GM10248 (cell line): ENCODE measurements at places on chromosomes 3 and 15.
A peak's percentile ranks its signal among the peaks of the same experiment; 100 is the strongest.

DNA sequence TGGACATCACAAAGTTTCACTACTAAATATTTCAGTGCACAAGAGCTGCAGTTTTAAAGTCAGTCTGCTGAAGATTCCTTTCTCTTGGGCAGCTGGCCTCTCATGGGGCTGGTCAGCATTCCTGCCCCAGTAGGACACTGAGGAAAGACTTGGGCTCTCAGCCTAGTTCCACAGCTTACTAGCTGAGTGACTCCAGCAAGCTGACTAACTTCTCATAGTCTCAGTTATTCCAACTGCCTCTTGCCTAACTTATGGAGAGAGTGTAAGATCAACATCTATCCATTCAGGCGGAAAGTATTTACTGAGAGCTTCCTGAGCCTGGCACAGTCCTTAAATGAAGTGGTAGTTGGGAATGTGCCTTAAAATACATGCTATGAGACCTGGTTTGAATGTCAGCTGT lies 27.0 kb downstream of the TM4SF4 start:
- no peak for DNase-seq

GRCh38 chr3:154730186-154730585 lies 300.2 kb upstream of the GPR149 start:
- no peak for DNase-seq

DNA sequence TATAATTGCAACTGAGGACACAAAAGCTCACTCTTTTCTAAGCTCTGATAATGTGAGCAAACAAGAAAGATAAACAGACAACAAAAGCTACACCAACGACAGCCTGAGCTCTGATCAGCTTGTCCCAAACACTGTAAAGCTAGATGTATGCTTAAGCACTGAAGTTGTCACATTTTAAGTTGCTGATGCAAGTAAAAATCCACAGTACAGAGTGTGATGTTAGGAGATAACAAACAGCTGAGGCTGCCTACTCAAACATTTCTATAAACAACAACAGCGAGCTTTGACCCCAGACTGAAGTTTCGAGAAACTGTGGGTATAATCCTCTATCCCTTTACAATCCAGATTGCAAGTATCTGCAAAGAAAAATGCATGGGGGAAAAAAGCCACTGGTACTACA lies 10.7 kb downstream of the MTHFS start:
- DNase-seq: no peak

- no peak for DNase-seq
Observed at GRCh38 chr3:98877132-98877531, 24.4 kb downstream of the DCBLD2 start.

GRCh38 chr15:61841466-61841865 lies 218.8 kb downstream of the VPS13C start:
- DNase-seq: no peak

- DNase-seq: no peak
Observed at GRCh38 chr3:45931496-45931895, 11.8 kb upstream of the CXCR6 start.

- DNase-seq: no peak
Observed at GRCh38 chr15:70236341-70237086, 138.8 kb upstream of the TLE3 start.

- no peak for DNase-seq
Observed at GRCh38 chr15:101022876-101023275, 103.7 kb downstream of the LRRK1 start.

GRCh38 chr3:95673215-95673614 lies 1141.2 kb upstream of the EPHA6 start:
- DNase-seq: no peak

DNA sequence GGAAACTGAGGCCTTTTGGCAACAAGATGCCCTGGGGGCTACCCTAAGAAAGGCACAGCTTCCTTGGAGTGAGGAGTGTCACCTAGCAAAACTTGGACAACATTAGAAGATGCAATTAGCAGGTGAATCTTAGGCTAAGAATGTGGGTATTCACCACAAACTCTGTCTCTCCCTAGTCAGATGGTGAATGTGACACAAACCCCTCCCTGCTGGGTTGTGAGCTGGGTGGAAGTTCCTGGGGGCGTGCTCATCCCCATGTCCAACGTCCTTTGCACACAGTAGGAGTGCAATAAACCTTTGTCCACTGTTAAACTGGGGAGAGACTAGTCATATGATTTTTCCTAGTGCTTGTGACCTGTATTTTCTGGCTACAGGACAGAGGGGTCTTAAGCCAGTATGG lies 67.1 kb upstream of the SH3GL3 start:
- DNase-seq: no peak

GRCh38 chr3:6861625-6862000 lies 698 bp downstream of the GRM7 start:
- DNase-seq: peak; percentile 9

- DNase-seq: no peak
Observed at GRCh38 chr3:101170062-101170771, 150.2 kb downstream of the IMPG2 start.

DNA sequence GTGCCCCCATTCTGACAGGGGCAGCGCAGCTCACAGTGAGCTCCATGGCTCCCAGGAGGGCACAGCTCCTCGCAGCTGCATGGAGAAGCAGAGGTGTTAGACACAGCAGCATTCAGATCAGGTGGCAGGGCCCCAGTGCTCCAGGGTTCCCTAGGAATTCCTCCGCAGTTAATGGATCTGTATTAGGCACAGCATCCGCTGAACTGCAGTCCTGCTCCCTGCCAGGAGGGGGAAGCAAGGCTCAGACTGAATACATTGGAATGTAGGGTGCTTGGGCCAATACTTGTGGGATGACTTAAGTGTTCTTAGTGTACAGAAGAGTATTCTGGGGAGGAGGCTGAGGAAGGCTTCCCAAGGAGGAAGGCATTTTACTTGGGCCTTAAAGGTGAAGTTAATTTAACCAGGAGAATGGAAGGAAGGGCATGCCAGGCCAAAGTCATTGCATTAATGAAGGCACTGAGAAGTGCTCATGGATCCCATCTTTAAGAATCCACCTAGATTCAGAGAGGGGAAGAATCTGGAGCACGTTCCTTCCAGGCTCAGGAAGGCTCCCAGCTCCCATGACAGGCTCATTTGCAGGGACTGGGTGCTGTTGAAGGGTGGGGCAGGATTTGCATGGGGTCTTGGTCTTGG lies 111.6 kb downstream of the RAB11A start:
- DNase-seq: peak; percentile 65

- DNase-seq: no peak
Observed at GRCh38 chr15:32659340-32660155, 18.0 kb downstream of the SCG5 start.

GRCh38 chr15:41827880-41828806 lies at the start of gene JMJD7:
TSS of gene JMJD7 (plus strand) at chr15:41828092. CDS start at chr15:41828125, 33 bp downstream.
- DNase-seq: peak; percentile 100

- DNase-seq: no peak
Observed at GRCh38 chr15:94455297-94455696, 223.9 kb downstream of the MCTP2 start.

DNA sequence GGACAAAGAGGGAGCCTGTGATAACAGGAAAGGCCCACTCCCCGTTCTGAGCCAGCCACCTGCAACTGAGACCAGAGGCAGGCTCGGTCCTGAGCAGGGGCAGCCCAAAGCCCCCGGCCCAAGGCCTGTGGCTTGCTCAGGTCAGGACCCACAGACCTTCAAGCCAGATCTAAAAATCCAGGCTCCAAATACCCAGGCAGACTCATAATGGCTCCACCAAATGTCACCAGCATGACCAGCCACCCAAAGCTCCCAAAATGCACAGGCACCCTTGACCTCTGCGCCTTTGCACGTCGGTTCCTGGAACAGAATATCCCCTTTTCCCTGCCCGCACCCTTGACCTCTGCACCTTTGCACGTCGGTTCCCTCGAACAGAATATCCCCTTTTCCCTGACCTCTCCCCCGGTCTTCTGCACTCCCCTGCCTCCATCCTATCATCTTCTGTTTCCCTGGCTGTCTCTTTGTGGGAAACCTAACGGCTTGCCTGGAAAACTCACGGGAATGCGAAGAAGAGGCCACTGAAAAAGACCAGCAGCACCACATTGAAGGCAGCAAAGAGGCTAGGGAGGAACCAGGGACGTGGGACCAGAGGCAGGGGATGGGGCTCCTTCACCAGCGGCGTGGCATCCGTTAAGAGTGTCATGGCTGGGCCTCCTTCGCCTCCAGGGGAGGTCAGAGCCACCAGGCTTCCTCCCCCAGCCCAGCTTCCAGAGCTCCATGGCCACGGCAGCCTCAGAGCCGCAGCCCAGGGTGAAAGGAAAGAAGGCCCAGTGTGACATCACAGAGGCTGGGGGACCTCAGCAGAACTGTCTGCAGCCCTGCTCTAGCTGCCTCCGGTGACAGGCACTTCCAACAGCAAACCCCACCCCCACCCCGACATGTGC lies at the start of gene ZDHHC19:
ZDHHC19 (minus strand) TSS at position 728 of the 884 bp plus-strand sequence; CDS start at position 643, 85 bp downstream.
- no peak for DNase-seq

DNA sequence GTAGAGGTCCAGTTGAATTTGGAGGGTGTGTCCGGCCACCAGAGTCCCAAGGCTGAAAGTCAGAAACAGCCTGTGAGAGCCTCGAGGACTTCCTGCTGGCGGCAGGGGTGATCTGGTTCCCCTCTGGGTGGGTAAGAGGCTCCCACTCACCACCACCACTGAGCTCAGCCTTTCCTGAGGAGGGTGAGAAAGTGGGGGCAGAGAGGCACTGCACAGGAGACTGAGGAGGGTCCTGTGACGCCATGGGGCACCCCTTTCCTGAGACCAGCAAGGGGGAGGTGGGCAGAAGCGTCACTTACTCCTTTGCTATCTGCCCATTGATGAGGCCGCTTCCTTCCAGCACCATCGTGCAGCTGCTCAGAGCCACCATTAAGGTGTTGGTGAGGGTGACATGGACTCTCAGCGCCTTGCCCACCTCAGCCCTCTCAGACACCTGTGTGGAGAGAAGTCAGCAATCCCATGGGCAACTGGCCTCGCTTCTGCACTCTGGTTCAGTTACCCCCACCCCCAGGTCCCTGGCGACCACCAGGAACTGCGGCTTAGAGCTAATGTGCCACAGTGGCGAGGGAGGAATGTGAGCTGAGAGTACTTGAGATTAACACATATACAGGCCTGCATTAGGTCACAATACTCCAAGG lies 10.0 kb upstream of the TGM5 start:
- no peak for DNase-seq

DNA sequence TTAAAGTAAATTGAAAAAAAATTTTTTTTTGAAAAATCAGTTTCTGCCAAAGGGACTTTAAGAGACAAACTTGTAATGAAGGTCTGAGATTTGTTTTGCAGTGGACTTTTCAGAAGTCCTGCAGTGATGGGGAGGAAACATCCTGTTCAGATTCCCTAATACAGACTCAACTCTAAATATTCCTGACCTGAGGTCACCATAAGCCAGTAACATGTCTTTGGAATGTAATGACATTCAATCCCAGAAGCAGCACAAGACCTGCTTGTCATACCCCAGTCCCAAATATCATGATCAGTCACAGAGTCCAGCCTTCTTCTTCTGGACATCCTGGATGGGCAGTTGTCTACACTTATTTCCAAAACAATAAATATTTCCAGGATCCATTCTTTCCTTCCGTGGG lies 53.6 kb downstream of the TMEM39A start:
- DNase-seq: no peak

GRCh38 chr3:11706604-11707003 lies 62.9 kb upstream of the VGLL4 start:
- DNase-seq: no peak

- DNase-seq: no peak
Observed at GRCh38 chr3:119690043-119690656, 12.7 kb upstream of the CFAP91 start.
